ENCODE measurements at places on chromosomes 12 and 14.

DNA sequence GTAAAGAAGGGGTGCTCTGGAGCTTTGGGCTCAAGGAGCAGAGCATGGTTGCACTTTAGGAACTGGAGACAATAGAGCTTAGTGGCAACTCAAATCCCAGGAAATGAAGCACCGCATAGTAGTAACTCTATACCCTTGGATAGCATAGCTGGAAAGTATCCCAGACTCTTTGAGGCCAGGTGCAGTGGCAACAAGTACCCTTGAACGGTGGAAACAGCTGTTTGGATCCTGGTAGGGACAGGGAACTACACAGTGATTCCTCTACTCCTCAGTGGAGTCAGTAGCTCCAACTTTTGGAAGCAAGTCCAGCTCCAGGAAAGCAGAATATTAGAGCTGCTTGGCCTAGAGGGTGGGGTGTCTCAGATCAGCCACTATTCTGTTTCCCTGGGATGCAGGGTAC lies 129.0 kb upstream of the WSCD2 start:
- DNase-seq: no peak

- no peak for DNase-seq
Measured at GRCh38 chr12:113818833-113819232, 147.3 kb downstream of the RBM19 start.

GRCh38 chr14:89564286-89564957 lies 147.4 kb upstream of the FOXN3 start:
- DNase-seq: no peak

GRCh38 chr12:66149702-66150398 lies 19.3 kb upstream of the LLPH start:
- DNase-seq: no peak

DNA sequence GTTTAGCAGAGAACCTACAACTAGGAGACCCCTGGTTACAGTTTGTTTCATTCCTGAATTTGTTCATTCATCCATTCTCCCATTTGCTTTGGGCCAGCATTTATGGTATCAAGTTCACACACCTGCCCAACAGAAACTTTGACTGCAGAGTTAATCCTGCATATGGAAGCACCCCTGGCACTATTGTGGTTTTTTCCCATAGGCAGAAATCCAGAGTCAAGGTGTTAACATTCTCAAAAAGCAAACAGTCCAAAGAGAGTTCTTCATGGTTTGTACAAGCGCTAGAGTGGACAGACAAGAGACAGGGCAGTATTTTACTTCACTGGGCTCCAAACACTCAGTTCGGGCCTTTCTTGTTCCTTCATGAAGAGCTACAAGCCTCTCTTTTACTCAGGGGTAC lies 51.9 kb downstream of the KCNK10 start:
- DNase-seq: no peak

DNA sequence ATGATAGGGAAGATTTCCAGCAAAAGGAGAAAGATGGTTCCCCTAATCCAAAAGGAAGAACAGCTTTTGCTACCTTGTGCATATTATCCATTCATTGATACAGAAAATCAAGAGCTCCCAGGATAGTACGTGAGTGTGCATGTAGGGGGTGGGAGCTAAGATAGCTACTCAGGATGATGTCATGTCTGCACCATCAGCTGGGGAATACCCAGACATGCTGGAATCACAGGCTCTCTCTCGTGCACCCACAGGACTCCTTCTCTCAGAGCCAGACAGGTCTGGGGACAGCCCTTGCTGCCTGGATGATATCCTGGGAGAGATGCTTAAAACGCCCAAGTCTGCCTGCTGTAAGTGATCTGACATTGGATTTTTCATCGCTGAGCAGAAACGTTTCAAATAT lies 38.9 kb downstream of the FOXN3 start:
- no peak for DNase-seq

GRCh38 chr14:64541261-64541971 lies 875 bp downstream of the HSPA2 start:
- no peak for DNase-seq

DNA sequence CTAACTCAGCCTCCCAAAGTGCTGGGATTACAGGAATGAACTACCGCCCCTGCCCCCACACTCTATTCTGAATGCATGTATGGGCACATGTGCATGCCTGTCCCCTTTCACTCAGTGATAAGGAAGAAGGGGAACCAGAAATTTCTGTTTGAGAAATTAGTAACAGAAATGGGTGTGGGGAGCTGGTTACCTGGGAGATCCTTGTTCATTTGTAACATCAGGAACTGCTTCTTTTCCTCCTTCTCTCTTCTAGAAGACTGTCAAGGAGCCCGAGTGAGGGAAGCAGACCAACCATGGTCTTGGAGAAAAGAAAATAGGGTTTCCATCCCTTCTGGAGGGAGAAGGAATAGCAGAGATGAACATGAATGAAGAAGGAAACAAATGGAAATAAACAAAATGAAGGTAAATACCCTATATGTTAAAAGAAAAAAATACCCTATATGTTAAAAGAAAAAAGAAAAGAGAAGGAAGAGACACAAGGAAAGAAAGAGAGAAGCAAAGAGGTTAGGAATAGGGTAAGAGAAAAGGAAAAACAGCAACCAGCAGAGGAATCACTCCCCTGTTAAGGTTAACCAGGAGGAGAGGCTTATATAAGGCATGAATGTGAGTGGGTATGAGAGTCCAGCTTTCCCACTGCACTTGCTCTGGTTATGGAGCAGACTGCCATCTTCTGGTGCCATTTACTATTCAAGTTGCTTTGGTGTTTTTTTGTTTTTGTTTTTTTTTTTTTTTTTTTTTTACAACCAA lies 3.3 kb downstream of the PPP1R3E start:
- no peak for DNase-seq

- no peak for DNase-seq
Measured at GRCh38 chr12:19575337-19576243, 136.3 kb downstream of the AEBP2 start.

DNA sequence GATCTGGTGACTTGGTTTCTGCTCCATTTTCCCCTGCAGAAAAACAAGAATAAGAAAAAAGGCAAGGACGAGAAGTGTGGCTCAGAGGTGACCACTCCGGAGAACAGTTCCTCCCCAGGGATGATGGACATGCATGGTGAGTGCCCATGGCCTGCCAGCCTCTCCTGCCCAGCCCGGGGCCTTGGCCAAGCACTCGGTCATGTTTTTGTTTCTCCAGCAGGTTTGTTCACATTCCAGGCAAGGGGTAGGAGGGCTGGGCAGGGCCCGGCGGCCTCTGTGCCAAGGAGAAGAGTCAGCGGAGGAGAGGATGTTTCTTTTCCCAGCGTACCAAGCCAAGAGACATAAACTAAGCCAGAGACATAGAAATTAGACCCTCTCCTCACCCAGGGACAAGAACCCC lies 13.6 kb downstream of the BCL7A start:
- DNase-seq: no peak

- no peak for DNase-seq
Measured at GRCh38 chr12:460261-461230, 807 bp downstream of the B4GALNT3 start.

- DNase-seq: no peak
Measured at GRCh38 chr12:95168746-95169145, 48.5 kb downstream of the FGD6 start.
